ENCODE measurements at places on chromosomes 2 and 18.

DNA sequence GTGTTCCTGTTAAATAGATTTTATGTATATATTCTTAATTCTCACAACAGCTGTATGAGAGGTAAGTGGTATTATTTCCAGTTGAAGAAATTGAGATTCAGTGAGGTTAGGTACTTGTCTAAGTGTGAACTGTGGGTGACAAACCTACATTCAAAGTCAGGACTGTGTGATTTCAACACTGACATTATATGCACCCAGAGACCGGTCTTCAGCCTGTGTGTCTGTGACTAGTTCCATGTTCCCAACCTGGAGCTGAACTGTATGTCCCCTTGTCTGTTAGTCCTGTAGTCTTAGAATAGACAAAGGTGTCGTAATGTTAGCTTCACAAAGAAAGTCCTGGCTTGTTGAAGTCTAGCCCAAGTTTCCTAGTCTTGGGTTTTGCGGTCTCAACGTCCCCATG lies 17.4 kb downstream of the PLEKHB2 start:
- no peak for DNase-seq

DNA sequence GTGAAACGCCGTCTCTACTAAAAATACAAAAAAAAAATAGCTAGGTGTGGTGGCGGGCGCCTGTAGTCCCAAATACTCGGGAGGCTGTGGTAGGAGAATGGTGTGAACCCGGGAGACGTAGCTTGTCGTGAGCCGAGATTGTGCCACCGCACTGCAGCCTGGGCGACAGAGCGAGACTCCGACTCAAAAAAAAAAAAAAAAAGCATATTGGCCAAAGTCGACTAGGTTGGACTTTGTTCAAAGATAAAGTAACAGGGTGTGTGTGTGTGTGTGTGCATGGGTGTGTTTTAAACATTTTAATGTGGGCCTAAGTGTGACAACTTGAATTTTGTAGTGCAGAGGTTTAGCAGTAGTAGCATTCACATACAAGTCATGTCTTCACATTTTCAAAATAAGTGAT lies 11.7 kb downstream of the GEMIN6 start:
- no peak for DNase-seq

DNA sequence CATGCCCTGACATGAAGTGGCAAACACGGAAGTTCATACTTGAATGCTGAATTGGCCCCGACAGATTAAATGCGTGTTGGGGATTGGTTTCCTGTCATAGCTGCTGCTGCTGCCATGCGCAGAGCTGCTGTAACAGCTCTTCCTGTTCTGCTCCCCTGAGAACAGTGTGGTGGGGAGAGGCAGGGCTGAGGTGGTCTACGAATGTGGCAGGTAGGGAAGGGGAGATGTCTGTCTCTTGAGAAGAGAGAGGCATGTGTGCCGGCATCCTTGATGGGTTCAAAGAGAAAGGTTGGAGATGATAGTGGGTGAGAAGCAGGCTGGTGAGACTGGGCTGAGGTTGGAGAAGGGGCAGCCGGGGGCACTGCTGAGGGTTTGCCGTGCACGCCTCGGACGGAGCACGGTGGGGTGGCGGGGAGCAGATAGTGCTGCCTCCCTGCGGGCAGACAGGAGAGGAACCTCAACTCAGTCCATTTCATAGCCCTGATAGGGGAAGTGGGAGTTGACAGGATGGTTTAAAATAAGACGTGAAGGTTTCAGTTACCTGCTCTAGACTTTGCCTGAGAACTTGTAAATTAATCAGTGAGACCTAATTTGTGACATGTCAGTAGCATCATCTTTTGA lies 46.1 kb downstream of the TMEM185B start:
- no peak for DNase-seq

DNA sequence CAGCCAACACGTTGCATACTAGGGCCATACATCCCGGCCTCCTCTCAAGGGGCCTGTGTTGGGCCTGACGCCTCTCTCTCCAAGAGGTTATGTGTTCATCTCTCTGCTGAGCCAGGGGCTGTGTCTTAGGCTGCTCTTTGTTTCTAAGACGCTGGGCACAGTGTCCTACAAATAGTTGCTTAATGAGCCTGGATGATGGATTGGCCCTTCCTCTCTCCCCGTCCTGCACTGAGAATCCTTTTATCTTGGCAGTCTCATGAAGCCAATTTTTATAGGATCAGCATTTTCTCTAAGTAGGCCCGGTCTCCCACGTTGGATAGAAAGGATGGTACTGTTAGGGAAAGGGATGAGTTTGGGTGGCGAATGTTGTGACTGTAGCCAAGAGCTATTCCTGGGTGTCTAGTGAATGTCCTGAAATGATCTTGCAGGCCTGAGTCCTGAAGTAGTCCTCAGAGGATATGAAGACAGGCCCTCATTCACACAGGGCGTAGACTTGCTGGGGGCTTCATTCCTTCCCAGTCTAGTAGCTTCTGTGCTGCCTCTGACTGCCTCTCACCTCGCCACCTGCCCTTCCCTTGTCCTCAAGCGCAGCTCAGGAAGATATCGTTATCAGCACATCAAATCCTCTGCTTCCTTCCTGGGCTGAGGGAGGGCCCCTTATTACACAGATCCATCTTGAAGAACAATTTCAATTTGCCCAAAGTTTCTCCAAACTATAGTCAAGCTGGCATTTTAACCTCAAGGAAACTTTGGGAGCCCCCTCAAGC lies 8.8 kb downstream of the LBH start:
- no peak for DNase-seq

GRCh38 chr2:145635706-145636427 lies 1115.9 kb upstream of the ZEB2 start:
- DNase-seq: no peak

GRCh38 chr2:64753399-64753798 lies 99.7 kb upstream of the SERTAD2 start:
- DNase-seq: no peak

- DNase-seq: no peak
Observed at GRCh38 chr2:120601566-120601965, 134.1 kb upstream of the GLI2 start.

DNA sequence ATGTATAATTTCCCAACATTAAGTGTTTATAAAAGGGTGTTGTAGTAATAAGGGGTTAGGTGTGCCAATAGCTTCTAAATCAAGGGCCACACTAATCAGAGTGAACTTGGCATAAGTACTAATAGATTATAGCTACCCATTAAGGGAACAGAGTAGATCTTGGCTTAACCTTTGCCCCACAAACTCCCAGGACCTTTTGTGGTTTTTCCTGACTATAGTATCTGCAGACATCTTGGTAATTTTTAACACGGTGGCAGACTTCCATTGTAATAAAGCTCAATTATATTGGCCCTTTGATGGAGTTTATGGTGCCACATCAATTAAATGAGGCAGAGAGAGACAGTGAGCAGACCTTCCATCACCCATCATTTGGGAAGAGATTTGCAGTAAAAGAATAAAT lies 358.5 kb upstream of the HNRNPA3 start:
- peak; percentile 39 for DNase-seq

DNA sequence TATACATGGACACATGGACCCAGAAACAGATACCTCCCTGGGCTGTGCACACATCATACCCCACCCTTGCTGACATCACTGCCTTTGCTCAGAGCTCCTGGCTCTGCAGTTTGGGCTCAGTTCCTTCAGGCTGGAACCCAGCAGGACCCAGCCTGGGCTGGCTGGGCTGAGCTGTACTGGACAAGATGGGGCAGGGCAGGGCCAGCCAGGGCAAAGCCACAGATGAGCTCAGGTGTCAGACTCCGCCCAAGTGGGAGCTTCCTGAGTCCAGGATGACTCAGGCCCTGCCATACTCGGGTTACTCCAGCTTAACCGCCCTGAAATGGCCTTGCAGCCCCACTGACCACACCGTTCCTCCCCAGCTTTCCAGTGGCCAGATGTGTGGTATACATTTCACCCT lies 284.9 kb downstream of the OSR1 start:
- no peak for DNase-seq

- DNase-seq: no peak
Observed at GRCh38 chr2:44628297-44628696, 266.6 kb downstream of the CAMKMT start.

DNA sequence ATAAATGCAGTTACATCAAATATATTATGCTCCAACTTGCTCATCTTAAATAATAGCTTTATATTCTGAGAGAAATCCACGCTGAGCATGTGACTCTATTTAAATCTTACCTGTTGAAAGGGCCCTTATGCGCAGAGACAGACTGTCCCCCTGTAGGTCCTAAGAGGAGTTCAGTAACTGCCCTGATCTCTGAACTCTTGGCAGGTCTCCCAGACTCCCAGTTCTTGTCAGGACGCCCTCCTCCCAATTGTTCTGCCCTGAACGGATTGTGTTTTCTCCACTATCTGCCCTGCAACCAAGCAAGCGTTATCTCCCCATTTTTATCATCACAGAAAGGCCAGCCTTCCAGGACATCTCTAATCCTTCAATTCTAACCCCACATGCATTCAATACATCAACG lies 954.6 kb downstream of the TSN start:
- no peak for DNase-seq

- DNase-seq: no peak
Observed at GRCh38 chr18:76462326-76462694, 32.7 kb downstream of the ZNF516 start.

DNA sequence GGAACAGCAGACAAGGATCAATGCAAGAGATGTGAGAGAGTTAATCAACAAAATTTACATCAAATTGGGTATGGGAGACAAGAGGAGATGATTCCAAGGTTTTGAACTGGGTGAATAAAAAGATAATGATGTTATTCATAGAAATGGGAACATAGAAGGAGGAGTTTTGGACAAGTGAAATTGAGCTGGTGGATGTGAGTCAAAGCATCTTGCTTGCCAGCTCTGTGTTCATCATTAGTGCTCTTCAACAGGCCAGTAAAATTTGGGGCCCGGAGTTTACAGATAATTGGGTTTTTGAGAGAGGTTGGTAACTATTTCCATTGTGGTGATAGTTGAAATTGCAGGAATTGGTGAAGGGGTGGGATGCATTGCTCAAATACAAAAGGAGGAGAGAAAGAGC lies 69.9 kb upstream of the CAVIN2 start:
- no peak for DNase-seq

- DNase-seq: no peak
Observed at GRCh38 chr2:21715887-21716286, 592.1 kb downstream of the TDRD15 start.

DNA sequence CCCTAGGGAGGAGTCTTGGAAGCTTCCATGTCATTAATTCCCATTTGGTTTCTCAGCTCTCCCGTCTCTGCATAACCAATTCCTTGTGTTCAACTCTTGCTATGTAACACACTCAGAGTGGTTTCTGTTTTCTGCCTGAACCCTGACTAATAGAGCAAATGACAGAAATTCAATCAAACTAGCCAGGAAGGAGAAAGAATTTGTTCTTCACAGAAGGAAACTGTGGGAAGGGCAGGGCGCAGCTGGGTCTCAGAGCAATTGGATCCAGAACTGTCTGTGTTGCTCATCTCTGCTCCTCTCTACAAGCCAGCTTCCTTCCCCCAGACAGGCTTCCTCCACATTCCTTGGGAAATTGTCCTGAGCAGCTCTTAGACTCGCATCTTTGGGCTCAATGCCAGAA lies 269.8 kb downstream of the TNS1 start:
- no peak for DNase-seq

DNA sequence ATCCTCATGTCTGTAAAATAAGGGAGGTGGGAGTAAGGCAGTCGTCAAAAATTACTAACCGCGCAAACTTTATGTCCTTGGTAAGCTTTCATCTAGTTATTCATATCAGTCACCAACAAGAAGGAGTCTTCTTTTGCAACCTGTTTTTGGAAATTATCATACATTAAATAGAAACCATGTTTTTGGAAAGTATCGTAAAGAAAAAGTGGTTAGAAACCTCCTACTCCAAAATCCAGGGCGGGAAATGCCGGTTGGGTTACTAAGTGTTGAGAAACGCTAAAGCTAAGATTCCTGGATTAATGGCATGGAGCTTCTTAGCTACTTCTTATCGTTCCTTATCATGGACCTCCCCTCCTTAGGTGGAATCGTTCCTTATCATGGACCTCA lies 778 bp downstream of the BBS5 start:
- DNase-seq: no peak

GRCh38 chr2:117815946-117816345 lies 1.5 kb downstream of the DDX18 start:
- no peak for DNase-seq

DNA sequence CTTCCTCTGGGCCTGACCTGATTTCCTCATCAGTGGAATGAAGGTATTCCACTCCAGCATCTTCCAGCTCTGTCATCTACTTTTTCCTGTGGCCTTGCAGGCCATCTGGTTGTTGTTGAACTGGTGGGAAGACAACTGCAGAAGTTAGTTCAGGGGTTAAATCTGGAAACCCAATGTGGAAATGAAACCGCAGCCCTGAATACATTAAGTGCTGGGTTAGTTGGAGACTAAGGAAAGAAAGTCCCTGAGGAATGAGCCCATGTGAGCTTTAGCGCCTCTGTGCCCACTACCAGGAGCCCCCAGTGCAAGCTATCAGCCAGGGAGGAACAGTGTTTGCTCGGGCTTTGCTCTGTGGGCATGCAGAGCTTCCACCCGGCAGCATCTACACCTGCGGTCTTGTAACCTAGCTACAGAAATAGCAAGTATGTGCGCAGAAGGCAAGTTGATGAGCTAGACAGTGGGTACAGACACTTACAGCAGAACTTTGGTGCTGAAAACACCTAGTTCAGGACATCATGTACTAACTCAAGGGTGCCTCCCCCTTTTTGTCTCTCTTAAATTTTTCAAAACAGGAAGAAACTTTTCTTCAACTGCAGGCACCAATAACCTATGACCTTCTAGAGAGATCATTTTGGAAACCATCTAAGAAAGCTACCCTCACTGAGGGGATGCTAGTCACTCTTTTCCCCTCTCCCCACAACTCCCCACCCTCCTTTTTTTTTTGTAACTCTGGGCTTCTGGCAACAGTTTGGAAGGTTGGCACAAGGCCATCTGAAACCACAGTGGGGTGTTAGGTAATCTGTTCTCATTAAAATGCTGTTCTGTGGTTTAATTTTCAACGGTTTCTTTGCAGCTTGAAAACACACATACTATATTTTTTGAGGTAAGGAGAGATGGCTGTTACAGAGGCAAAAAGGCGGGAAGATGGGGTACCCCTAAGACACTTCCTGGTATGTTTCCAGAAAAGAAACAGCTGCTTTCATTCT lies 18.3 kb upstream of the CXCR4 start:
- DNase-seq: peak; percentile 10
